ENCODE measurements at places on chromosomes 12 and 14. TPM values are rescaled to one million over a fixed set of nuclear protein-coding genes. Genes with fewer than 3 reads are reported as not detected.

DNA sequence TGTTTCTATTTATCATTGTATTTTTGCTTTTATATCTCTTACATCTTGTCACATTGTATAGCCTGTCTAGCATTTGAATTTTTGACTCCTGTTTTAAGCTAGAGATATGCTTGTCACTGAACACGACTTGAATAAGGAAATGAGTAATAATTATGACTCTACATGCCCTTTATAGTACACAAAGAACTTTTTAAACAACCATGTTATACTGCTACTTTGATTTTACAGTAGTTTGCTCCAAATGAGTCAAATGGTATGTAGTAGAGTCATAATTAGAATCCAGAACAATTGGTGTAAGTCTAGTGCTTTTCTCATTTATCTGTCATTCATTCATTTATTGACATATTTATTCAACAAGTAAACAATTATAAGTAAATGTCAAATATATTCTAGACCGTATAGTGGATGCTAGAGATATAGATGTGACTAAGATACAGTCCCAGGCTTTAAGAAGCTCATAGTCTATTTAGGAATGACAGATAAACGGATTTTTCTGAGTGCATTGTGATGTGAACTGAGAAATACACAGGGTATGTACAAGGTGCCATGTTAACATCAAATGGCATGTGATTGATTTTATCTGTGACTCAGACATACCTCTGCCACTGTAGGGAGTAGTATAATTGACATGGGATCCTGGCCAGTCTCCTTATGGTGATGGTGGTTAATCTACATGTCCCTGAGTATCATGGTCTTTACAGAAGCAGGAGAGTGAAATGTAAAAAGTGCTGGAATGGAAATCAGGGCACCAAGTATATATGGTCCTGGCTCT lies 799.7 kb downstream of the DIO2 start:
- no peak for DNase-seq

GRCh38 chr14:89509891-89510290 lies 92.9 kb upstream of the FOXN3 start:
- no peak for DNase-seq

DNA sequence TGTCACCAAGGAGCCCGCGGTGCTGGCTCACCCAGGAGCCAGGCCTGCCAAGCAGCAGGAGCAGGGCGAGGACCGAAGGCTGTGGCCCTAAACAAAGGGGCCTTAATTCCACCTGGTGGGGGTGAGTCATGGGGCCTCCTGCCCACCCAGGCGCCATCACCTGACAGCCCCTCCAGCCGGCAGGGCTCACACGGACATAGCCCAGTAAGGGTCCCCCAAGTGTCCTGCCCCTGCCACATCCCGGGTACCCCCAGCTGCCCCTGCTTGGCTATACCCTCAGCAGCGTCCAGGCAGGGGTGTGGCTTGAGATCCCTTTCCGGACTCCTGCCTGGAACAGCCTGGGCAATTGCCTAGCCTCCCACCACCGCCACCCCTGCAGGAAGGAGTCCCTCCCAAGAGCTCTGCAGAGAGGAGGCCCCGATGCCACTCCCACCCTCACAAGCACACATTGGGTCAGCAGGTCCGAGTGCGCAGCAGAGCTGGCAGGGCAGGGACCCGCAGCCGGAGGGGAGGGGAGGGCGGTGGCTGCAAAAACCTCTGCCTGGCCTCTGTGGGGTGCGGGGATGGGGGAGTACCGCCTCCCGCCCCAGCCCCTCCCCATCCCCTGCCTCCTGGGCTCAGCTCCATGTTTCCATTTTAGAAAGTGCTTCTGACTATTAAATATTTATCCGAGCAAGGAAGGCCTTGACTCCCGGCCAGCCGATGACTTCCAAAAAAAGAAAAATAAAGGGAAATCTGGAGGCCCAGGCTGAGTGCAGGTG lies 4.6 kb downstream of the AHNAK2 start:
- peak; percentile 37 for DNase-seq

- DNase-seq = peak; percentile 86
Measured at GRCh38 chr14:49768301-49769121, 558 bp downstream of the KLHDC2 start.

The KLRC1 gene
- 1.0 TPM for total RNA-seq

The DTX1 gene
- 2.3 TPM for total RNA-seq

The TMCC3 gene
- total RNA-seq = 65.4 TPM
